PC-3 (cell line): ENCODE measurements at places on chromosomes 4 and X. TPM values are rescaled to one million over a fixed set of nuclear protein-coding genes. Genes with fewer than 3 reads are reported as not detected.

TCEAL9 gene
- 23.0 and 46.8 TPM in 2 replicates for total RNA-seq

MTCP1 gene
- total RNA-seq = 6.6 and 17.9 TPM in 2 replicates

GATA1 gene
- total RNA-seq = not detected in 2 replicates

CYLC1 gene
- not detected in 2 replicates for total RNA-seq

HSFX4 gene
- not detected in 2 replicates for total RNA-seq

NSG1 gene
- total RNA-seq = not detected in 2 replicates

ART3 gene
- not detected in 2 replicates for total RNA-seq

TLR1 gene
- total RNA-seq = 0.40 and 0.47 TPM in 2 replicates

FTSJ1 gene
- 175 and 189 TPM in 2 replicates for total RNA-seq

MAGEA12 gene
- total RNA-seq = 0.23 and 0.29 TPM in 2 replicates

ETDA gene
- not detected in 2 replicates for total RNA-seq

PHEX gene
- 0.62 and 1.0 TPM in 2 replicates for total RNA-seq

ALB gene
- total RNA-seq = 0.22 TPM in 1 of 2 replicates, not detected in the other

GPR119 gene
- total RNA-seq = not detected in 2 replicates

FGF13 gene
- 0.47 and 2.2 TPM in 2 replicates for total RNA-seq

COPS4 gene
- total RNA-seq = 49.5 and 58.3 TPM in 2 replicates

FAM9C gene
- total RNA-seq = not detected in 2 replicates

ARHGAP6 gene
- total RNA-seq = 2.1 and 2.8 TPM in 2 replicates

CCKAR gene
- not detected in 2 replicates for total RNA-seq

CXCL3 gene
- 25.1 and 28.9 TPM in 2 replicates for total RNA-seq

SMIM10 gene
- total RNA-seq = not detected in 2 replicates

ERAS gene
- total RNA-seq = not detected in 2 replicates

HTRA3 gene
- 2.8 and 4.0 TPM in 2 replicates for total RNA-seq

LIMCH1 gene
- total RNA-seq = 19.7 and 27.1 TPM in 2 replicates

NEXMIF gene
- total RNA-seq = not detected in 2 replicates

SOX3 gene
- total RNA-seq = not detected in 2 replicates

HEPH gene
- total RNA-seq = not detected in 2 replicates

PSAPL1 gene
- total RNA-seq = 0.15 TPM in 1 of 2 replicates, not detected in the other

SRPX gene
- 5.0 and 5.4 TPM in 2 replicates for total RNA-seq

IL13RA2 gene
- total RNA-seq = 3.4 and 8.1 TPM in 2 replicates

PAGE5 gene
- total RNA-seq = not detected in 2 replicates

CTAG1A gene
- not detected in 2 replicates for total RNA-seq

TRIM60 gene
- not detected in 2 replicates for total RNA-seq

IQSEC2 gene
- total RNA-seq = 8.5 and 19.3 TPM in 2 replicates

PDCL2 gene
- total RNA-seq = not detected in 2 replicates

FAM47C gene
- not detected in 2 replicates for total RNA-seq

PAPSS1 gene
- 24.5 and 28.0 TPM in 2 replicates for total RNA-seq

TEX13B gene
- not detected in 2 replicates for total RNA-seq
